SJCRH30 (cell line): ENCODE measurements at places on chromosomes 11 and 22.

DNA sequence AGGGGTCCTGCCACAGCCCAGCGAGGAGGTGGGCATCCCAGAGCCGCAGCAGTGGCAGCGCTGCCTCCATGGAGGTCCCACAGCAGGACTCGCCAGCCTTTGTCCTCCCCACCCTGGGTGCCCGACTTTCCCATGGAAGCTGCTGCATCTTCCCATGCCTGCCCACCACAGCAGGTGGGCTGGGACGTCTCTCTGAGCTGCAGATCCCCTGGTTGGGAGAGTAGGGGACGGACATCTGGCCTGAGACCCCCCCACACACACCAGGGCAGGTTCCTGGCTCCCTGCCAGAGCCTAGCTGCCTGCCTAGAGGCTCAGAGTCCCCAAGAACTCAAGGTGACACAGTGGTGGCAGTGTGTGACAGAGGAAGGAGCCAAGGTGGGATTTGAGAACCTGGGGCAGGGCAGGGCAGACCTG is 21.5 kb upstream of the PRR5 start:
- H3K4me1 ChIP-seq, result peaks cover 7% of the 10 kb centered on the region
- no peak for DNase-seq
- H3K4me3 ChIP-seq, result no peak overlapping the region
- no peaks in the 10 kb centered on the region; the same call in 1 of the 2 replicates for H3K27me3 ChIP-seq
- H3K36me3 ChIP-seq, result no peaks in the 10 kb centered on the region

DNA sequence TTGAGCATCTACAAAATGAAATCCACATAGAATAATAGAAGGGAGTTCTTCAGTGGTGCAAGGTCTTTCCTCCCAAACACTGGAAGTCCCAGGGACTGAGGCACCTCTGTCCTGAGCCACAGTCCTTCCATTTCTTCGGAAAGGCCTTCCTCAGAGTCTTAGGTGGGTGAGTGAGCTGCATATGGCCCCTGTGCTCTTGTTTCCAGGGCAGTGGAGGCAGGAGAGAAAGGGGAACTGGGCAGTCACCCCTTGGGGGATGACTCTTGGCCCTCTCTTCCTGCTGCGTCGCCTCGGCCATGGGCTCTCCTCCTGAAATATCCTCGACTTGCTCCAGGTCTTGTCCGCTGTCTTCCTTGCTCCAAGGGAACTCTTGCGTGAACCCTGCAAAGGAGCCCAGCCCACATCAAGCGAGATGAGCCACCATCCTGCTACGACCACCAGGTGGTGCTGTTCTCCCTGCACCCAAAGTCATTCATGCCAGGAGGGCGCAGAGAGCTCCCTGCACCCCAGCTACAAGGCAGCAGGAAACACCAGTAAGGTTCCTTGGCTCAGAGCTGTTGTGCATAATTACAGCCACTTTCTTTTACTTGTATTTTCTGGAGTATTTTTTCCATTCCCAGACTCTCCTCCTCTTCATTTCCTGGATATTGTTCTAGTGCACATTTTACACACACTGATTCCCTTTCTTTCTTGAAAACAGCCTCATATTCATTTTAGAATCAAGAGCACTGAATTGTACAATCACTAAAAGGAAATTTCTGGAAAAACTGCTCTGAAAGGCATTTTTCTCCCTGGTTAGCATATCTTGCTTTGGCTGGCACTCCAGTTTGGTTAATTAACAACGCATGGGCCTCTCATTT is 397.8 kb downstream of the OPCML start:
- H3K36me3 ChIP-seq, result no peaks in the 10 kb centered on the region
- no peaks in the 10 kb centered on the region for H3K4me1 ChIP-seq
- peak; percentile 60 for DNase-seq
- no peak overlapping the region for H3K4me3 ChIP-seq

GRCh38 chr11:76005756-76006155 is 190.7 kb downstream of the UVRAG start:
- no peaks in the 10 kb centered on the region for H3K4me1 ChIP-seq
- no peaks in the 10 kb centered on the region for H3K27me3 ChIP-seq
- H3K36me3 ChIP-seq, result 0 out of 2 replicates have a peak, but pooled peaks cover 3% of the 10 kb centered on the region
- no peak for DNase-seq
- H3K4me3 ChIP-seq, result no peak overlapping the region

DNA sequence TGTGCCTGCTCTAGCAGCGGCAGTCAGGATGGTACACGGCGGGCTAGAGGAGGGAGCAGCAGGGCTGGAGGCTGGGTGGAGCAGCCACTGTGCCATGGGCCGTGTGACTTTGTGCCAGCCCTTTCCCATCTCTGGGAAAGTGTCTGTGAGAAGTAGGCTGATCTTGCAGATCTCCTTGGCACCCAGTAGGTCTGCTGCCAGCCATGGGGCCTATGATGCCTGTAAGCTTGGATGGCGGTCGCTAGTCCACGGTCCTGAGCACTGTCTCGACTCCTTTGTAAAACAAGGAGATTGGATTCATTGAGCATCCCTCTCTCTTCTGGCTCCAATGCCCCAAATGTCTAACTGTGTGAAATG is 22.6 kb downstream of the AMPD3 start:
- DNase-seq, result no peak
- H3K27me3 ChIP-seq, result no peaks in the 10 kb centered on the region
- H3K4me3 ChIP-seq, result no peak overlapping the region

DNA sequence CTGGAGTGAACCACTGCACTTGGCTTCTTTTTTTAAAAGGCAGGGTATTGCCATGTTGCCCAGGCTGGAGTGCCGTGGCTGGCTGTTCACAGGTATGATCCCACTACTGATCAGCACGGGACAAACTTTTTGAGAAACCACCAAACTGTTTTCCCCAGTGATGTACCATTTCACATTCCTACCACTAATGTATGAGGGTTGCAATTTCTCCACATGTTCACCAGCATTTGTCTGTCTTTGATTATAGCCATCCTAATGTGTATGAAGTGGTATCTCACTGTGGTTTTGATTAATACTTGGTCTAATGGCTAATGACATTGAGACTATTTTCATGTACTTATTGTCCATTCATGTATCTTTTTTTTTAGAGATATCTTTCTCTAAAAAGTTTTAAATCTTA is 41.5 kb upstream of the EP300 start:
- no peaks in the 10 kb centered on the region for H3K27me3 ChIP-seq
- H3K27ac ChIP-seq, result no peak overlapping the region
- H3K4me3 ChIP-seq, result no peak overlapping the region
- H3K4me1 ChIP-seq, result peaks cover 21% of the 10 kb centered on the region
- no peak for DNase-seq

GRCh38 chr22:45966320-45966894 is 10.6 kb downstream of the WNT7B start:
- H3K4me3 ChIP-seq, result no peak overlapping the region
- peak; percentile 61 for DNase-seq
- no peaks in the 10 kb centered on the region for H3K36me3 ChIP-seq
- no peaks in the 10 kb centered on the region for H3K4me1 ChIP-seq

DNA sequence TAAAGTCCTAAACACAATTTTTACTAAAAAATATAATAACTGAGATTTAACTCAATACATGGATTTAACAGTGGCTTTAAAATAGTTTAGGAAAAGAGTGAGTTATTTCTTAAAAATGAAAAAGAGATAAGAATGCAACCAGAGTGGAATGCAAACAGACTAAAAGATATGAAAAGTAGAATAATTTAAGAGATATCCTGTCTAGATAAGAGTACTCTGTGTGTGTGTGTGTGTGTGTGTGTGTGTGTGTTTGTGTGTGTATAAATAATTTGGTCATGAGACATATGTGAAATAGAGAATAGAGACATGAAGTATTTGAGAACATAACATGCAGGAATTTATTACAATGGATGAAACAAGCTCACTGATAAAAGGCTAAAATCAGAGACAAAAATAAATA is 986.9 kb upstream of the CHORDC1 start:
- H3K4me1 ChIP-seq, result no peaks in the 10 kb centered on the region
- no peak for DNase-seq
- H3K36me3 ChIP-seq, result no peaks in the 10 kb centered on the region
- no peaks in the 10 kb centered on the region for H3K27me3 ChIP-seq

- H3K4me3 ChIP-seq, result no peak overlapping the region
- no peak for DNase-seq
- H3K27me3 ChIP-seq, result no peaks in the 10 kb centered on the region
- no peak overlapping the region for H3K27ac ChIP-seq
Measured at GRCh38 chr11:65432100-65432650, 9.6 kb downstream of the NEAT1 start.

- no peak overlapping the region for H3K27ac ChIP-seq
- no peak for DNase-seq
- no peak overlapping the region for H3K4me3 ChIP-seq
- H3K27me3 ChIP-seq, result no peaks in the 10 kb centered on the region
Measured at GRCh38 chr22:36227396-36227795, 11.9 kb downstream of the APOL2 start.

DNA sequence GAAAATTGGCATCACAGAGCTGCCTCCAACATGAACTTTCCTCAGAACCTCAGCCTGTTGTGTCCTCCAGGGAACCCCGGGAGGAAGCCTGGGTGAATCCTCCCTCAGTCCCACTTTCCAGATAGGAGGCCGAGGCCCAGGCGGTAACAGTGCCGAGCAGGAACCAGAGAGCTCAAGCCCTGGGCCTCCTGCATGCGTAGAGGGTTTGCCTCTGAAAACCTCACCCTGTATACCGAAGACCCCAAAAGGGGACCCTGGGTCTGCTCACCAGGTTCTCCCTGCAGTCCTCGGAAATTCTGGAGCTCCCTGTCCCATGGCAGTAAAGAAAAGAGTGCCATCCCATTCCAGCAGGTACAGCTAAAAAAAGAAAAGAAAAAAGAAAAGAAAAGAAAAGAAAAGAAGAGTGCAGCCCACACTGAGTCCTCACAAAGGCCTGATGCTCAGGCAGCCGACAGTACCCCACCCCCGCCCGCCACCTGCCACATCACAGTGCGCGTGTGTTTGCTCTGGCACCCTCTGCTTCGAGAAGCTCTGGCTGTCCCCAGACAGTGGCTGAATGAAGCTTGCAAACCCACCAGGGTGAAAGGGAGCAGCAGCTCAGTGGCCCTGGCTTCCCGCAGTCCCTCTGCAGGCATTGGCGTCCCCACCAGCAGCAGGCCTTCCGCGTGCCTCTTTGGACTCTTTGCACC is 28.4 kb upstream of the FADD start:
- H3K4me3 ChIP-seq, result no peak overlapping the region
- no peaks in the 10 kb centered on the region for H3K36me3 ChIP-seq
- no peaks in the 10 kb centered on the region for H3K4me1 ChIP-seq
- no peak overlapping the region for H3K27ac ChIP-seq
- H3K27me3 ChIP-seq, result no peaks in the 10 kb centered on the region

GRCh38 chr11:47946682-47947559 is 33.4 kb upstream of the PTPRJ start:
- H3K27me3 ChIP-seq, result no peaks in the 10 kb centered on the region
- H3K4me1 ChIP-seq, result no peaks in the 10 kb centered on the region; the same call in 1 of the 2 replicates
- H3K27ac ChIP-seq, result no peak overlapping the region
- DNase-seq, result peak; percentile 21

GRCh38 chr22:30985561-30986208 is 16.6 kb downstream of the TUG1 start:
- H3K27me3 ChIP-seq, result no peaks in the 10 kb centered on the region
- H3K36me3 ChIP-seq, result no peaks in the 10 kb centered on the region
- H3K4me3 ChIP-seq, result no peak overlapping the region
- H3K4me1 ChIP-seq, result no peaks in the 10 kb centered on the region

- H3K27me3 ChIP-seq, result no peaks in the 10 kb centered on the region
- H3K4me1 ChIP-seq, result 0 out of 2 replicates have a peak, but pooled peaks cover 2% of the 10 kb centered on the region
- H3K4me3 ChIP-seq, result no peak overlapping the region
- no peaks in the 10 kb centered on the region for H3K36me3 ChIP-seq
Measured at GRCh38 chr22:26922806-26923205, 265.4 kb downstream of the MIAT start.

GRCh38 chr22:26770624-26771023 is 113.2 kb downstream of the MIAT start:
- no peaks in the 10 kb centered on the region for H3K36me3 ChIP-seq
- H3K27ac ChIP-seq, result no peak overlapping the region
- no peak for DNase-seq

- H3K4me1 ChIP-seq, result no peaks in the 10 kb centered on the region
- no peak for DNase-seq
- no peak overlapping the region for H3K4me3 ChIP-seq
- H3K27ac ChIP-seq, result no peak overlapping the region
- H3K27me3 ChIP-seq, result no peaks in the 10 kb centered on the region
Measured at GRCh38 chr11:32883421-32883820, 9.2 kb upstream of the QSER1 start.

DNA sequence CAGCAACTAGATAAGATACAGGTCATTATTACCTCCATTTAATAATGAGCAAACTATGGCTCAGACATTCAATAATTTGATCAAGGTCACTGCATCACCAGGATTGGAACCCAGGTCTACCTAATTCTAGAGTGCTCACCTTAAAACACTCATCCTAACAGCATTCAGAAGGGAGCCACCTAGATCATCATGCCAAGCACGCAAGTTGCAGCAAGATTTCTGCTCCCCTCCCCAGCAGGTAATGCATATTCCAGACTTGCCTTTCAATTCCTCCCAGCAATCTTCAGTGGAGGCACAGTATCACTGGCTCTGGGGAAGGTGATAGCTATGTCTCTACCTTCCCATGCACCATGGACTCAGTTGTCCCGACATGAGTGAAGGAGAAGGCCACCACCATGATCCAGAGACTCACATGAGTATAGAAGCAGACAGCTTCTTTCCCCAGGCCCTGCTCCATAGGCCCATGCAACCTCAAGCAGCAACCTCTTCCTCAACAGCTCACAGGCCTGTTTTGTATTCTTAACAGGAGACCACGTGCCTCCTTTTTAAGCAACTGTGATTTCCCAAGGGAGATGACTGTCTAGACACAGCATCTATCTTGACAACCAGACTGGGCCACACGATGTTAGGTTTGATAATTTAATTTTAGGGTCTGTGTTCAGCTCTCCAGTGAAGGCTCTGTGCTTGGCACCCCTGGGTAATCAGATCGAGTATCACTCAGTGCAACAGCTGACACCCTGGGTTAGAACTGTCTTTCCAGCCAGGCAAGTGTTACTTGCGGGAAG is 36.4 kb downstream of the RAB30 start:
- H3K4me3 ChIP-seq, result no peak overlapping the region
- H3K4me1 ChIP-seq, result peaks cover 43% of the 10 kb centered on the region
- no peak overlapping the region for H3K27ac ChIP-seq

GRCh38 chr11:92885600-92885999 is 83.9 kb upstream of the MTNR1B start:
- no peaks in the 10 kb centered on the region for H3K27me3 ChIP-seq
- H3K4me3 ChIP-seq, result no peak overlapping the region
- H3K4me1 ChIP-seq, result peaks cover 1% of the 10 kb centered on the region
- DNase-seq, result no peak
- H3K36me3 ChIP-seq, result no peaks in the 10 kb centered on the region
- H3K27ac ChIP-seq, result no peak overlapping the region

GRCh38 chr11:98725471-98725870 is 295.3 kb upstream of the CNTN5 start:
- DNase-seq, result no peak
- H3K4me1 ChIP-seq, result no peaks in the 10 kb centered on the region
- no peaks in the 10 kb centered on the region for H3K27me3 ChIP-seq
- H3K4me3 ChIP-seq, result no peak overlapping the region

GRCh38 chr11:61706452-61707400 is 26.5 kb downstream of the DAGLA start:
- no peaks in the 10 kb centered on the region for H3K36me3 ChIP-seq
- H3K4me3 ChIP-seq, result no peak overlapping the region
- DNase-seq, result no peak
- no peak overlapping the region for H3K27ac ChIP-seq
- H3K4me1 ChIP-seq, result no peaks in the 10 kb centered on the region
